ENCODE measurements at places on chromosomes 11 and 22.

DNA sequence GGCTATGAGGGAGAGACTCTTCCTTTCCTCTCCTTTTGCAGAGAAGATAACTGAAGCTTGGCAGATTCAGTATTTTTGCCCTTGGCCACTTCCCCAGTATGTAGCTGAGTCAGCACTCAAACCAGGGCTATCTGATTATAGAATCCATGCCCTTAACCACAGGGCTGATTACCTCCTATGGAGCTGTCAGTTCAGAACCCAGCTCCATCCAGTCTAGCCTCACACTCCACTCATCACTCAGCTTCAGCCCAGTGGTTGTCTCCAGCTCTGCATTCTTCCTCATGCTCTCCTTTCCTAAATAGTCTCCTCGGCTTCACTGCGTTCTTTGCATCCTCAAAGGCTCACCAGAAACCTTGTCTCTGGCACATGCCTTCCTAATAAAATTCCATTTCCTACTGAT, 151.6 kb upstream of the BLID start:
- DNase-seq, result no peak

DNA sequence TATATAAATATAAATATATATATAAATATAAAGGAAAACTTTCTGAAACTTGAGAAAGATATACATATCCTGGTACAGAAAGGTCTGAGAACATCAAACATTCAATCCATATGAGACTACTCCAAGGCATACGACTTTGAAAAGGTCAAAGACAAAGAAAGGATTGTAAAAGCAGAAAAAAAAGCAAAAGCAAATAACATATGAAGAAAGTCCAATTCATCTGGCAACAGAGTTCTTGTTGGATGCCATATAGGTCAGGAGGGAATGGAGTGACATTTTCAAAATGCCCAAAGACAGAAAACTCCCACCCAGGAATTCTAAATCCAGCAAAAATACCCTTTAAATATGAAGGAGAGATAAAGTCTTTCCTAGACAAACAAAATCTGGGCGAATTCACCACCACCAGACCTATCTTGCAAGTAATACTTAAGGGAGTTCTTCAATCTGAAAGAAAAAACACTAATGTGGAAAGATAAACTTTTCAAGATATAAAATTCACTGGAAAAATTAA, 42.3 kb upstream of the MRPL17 start:
- no peak for DNase-seq

- DNase-seq, result peak; percentile 68
Observed at GRCh38 chr22:40462195-40462984, 92.0 kb downstream of the SGSM3 start.

DNA sequence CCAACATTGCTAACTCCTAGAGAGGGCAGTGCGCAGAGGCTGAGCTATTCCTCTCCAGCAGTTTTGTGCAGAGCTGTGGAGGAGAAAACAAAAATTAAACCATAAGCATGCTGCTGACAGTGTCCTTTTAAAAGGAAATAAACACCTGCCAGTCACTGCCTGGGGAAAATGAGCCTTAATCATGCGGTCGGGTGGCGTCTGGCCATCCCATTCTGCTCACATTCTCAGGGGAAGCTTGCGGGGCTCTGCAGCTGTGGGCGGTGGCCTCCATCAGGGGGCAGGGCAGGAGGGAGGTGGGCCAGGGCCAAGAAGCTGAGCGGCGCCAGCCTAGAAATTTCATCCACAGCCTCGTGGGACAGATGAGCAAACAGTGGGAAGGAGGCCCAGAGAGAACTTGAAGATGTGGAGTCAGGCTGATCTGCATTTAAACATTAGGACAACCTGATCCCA, 71.0 kb upstream of the TP53I11 start:
- no peak for DNase-seq

- DNase-seq, result no peak
Observed at GRCh38 chr11:44246726-44247125, 63.2 kb downstream of the ALX4 start.

GRCh38 chr11:8826901-8827560, 84.0 kb upstream of the AKIP1 start:
- DNase-seq, result no peak

DNA sequence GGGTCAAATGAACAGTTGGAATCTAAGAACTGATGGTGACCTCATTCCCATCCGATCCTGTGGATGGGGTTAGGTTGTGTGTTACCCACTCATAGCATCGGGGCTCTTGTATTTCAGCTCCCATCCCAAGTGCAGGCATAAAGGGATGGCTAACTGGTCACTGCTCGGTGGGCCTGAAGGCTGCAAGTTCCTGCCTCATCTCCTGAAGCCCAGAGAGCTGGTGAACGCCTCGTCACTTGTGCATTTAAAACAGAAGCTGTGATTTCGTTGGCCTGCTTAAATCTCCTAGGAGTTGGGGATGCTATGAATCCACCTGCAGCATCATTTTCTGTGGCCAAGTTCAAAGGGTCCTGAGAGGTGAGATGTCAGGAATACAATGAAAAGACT, 477.0 kb downstream of the TBC1D22A start:
- DNase-seq, result no peak

DNA sequence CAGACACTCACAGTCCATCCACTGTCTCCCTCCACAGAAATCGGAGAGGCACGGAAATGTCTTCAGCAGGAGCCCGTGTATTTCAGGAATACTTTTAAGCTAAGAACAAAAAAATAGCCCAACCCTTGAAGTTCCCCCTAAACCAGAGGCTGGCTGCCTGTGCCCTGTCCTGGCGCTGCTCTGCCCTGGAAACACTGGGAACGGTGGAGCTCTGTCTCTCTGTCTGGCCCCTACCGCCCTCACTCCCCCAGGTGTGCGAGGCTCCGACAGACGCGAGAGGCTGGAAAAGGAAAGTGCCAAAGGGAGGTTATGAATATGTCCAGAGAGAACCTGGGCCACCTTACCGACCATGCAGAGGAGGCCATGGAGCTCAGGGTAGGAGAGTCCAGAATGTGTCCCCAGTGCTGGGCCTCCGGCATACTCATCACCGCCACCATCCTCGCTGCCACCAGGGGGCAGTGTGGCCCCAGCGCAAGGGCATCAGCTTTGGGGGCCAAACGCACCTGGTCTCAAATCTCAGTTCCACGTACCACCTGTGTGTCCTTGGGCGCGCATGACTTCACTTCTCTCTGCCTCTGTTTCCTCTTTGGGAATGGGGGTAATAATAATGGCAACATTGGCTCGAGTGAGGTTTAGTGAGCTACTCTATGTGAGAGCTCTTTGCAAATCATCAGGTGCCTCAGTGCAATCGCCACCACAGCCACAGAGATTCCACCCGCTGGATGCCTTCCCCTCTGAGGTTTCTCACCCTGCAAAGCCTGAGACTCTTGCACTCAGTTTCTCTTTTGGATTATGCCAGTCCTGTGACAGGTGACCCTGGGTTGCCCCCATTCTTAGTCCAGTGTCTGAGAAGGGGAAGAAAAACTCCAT, 10.4 kb upstream of the SLCO2B1 start:
- peak; percentile 68 for DNase-seq

DNA sequence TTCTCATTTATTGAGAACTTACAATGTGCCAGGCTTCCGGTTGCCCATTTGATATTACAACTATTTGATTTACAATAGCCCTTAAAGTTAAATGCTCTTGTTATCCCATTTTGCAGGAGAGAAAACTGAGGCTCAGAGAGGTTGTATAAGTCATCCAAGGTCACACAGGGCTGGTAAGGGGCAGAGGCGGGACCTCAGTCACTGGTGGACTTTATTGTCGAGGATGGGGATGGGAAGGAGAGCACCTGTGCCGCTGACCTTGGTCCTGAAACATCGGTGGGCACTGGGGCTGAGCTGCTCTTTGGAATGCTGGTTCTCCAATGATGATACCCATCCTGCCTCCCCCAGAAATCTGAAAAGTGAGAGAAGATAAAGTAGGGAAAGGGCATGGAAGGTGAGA, 265.4 kb downstream of the MIAT start:
- DNase-seq, result no peak

DNA sequence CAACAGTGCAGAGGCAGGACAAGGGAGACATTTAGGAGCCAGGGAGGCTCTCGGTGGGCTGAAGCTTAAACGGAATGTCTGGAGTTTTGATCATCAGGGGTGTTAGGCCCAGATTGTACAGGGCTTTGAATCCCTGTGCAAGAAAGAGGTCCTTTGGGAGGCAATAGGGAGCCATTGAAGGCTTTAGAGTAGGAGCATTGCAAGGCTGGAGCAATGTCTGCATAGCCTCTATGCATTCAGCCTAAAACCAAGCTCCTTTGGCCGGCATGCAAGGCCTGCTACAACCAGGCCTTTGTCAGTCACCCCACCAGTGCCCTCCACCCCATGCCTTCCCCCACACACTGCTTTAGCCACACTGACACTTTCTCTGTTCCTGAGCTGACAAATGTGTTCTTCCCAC, 47.4 kb upstream of the FGF3 start:
- DNase-seq, result no peak

DNA sequence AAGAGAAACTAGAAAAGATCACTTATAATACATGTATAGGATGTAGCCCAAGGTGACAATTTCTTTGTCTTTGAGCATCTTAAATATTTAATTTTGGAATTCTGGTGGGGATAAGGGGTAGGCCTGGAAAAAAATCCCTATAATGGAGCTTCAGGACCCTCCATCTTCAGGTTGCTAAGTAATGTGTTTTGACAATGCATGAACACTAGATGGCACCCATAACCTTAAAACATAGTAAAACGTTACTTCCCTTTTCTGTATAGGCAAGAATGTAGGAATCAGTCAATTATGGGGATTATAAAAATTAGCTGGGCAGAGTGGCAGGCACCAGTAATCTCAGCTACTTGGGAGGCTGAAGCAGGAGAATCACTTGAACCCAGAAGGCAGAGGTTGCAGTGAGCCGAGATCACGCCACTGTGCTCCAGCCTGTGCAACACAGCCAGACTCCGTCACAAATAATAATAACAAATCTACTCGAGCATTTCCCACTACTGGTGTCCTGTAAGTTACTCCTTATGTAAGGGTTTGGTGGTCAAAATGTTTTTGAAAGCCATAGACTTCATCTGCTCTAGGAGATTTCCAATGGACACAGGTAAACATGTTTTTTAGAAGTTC, 541.9 kb upstream of the CCDC90B start:
- DNase-seq, result no peak

- no peak for DNase-seq
Observed at GRCh38 chr11:4418403-4418802, 24.9 kb upstream of the TRIM21 start.

DNA sequence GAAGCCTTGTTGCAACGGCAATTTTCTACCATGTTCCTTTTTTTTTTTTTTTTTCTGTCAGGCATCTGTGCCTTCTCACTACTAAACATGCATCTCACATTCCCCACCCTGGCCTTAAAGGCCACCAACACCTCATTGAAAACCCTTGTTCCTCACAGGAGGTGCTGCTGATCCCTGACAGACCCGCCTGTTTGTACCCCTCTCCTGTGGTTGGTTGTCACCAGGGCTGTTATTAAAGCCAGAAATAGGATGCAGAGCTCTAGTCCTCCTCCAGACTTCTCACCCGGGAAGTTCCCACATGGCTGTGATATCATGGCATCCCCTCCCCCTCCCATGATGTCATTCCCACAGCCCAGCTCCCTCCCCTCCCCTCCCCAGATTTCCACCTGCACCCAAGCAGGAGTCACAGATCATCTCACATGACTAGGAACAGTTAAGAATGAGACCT, 302.8 kb upstream of the NCAM1 start:
- DNase-seq, result no peak

DNA sequence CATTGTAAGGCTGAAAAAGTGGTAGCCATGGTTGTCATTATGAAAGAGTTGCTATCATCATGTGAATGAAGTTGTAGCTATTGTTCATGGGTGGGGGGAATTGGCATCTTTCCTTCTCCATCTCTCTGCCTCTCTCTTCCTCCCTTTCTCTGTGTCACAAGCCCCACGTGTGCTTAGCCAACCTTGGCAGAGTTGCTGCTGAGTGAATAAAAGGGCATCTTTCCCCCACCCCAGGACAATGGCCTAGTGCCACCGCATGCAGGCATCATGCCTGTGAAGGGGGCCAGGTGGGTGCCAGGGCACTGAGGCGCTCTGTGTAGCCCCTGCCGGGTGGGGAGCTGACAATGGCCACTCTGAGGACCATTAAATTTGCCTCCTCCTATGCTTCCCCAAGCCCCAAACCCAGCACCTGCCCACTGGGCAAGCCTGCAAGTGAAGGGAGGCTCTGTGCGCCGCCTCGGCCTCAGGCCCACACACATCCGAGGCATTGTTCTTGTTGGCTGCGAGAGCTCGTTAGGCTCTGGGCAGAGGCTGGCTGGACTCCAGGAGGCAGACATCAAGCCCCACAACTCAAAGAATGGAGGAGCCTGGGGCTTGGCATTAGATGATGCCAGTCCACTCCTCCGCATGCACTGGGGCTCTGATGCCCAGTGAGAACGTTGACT, 103.9 kb downstream of the SEZ6L start:
- no peak for DNase-seq

GRCh38 chr11:131857246-131857645, 486.8 kb downstream of the NTM start:
- no peak for DNase-seq

GRCh38 chr11:23574149-23574548, 713.9 kb upstream of the CCDC179 start:
- DNase-seq, result no peak

DNA sequence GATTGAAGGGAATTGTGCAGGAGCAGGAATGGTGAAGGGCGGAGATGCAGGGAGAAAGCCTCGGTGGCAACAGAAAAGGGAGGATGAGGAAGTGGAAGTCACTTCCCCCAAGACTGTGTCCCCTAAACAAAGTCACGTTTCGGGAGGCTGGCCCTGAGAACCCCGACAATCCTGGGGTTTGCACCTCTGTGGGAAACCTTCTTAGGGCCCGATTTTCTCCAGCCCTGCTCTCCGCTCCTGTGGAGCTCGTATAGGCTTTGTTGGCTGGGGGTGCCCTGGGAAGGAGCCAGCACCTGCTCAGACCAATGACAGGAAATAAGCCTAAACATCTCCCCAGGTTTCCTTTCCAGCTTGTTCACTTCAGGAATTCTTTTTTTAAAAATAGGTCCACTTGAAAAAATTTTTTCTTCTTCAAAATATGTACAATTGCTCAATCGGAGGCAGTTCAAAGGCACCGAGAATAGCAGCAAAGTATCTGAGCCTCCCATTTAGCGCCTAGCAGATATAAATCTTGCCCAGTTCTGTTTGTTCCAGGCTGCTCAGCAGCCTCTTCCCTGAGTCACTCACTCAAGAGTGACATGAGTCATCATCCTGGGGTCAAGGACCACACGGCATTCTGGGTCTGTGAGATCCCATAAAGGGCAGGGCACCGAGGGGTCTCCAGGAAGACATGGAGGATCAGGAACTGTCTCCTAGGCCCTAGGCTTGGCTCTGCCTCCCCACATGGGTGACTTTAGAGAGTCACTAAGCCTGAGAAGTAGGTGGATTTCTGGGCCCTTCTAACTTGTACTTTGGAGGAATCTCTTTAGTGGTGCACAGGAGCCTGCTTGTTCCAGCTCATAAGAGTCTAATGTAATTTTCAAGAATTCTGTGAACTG, 34.0 kb downstream of the IRAG1 start:
- peak; percentile 51 for DNase-seq

GRCh38 chr22:23690713-23691112, at the start of gene RGL4:
Gene RGL4, plus strand, starts transcription at chr22:23691013. Its CDS starts 1,018 bp downstream, at chr22:23692031.
- no peak for DNase-seq
